CD4-positive, alpha-beta T cell treated with Interleukin-12 subunit alpha and Interleukin-12 subunit beta, for 1 hour (primary cell): ENCODE measurements at places on chromosomes 11 and 22.

- no peak for DNase-seq
Measured at GRCh38 chr11:95917193-95918036, 6.5 kb downstream of the MTMR2 start.

DNA sequence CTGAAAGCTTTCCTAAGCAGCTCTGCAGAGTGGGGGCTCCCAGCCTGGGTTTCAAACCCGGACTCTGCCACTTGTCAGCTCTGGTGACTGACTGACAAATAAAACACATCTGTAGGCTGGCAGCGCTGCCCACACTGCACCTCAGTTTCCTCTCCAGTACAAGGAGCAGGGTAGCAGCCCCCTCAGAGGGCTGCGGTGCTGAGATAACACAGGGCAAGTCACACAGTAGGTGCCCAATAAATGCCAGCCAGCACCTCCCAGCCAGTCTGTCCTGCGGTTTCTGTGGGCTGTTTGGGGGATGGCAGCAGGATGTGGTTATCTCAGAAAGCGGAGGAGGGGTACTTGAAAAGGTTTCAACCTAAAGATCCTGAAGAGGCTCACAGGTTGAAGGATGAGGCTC is 1.5 kb downstream of the SYT12 start:
- DNase-seq = peak; percentile 66

DNA sequence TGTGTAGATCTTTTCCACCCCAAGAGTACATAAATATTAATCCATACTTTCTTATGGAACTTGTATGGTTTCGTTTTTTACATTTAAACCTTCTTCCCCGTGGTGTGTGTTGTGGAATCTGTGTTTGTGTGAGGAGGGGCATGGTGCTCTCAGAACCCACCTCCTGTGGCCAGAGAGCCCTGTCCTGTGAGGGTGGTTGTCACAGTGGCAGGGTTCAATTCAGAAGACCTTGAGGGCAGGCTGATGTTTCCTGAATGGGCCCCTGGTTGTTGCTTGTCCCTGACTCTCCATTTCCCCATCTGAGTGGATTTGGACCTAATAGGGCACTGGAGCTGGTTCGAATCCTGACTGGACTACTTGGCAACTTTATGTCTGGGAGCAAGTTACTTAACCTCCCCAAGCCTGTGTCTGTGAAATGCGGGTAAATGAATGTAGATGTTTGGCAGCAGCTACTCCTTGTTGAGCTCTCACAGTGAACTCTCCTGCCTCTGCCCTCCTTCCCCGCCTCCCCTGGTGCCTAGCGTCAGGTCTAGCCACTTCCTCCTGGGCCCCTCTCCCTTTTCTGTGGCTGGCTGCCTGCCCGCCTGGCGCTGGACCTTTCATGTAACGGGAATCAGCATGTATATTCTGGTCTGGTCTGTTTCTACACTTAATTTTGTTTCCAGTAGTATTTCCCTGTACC is 7.3 kb downstream of the NEAT1 start:
- DNase-seq = peak; percentile 73

- DNase-seq = no peak
Measured at GRCh38 chr11:93034031-93034722, 64.7 kb downstream of the MTNR1B start.

- DNase-seq = no peak
Measured at GRCh38 chr22:25624476-25624875, 60.0 kb downstream of the GRK3 start.

GRCh38 chr11:110340436-110340835 is 44.0 kb upstream of the RDX start:
- no peak for DNase-seq
